Stimulated activated CD8-positive, alpha-beta memory T cell treated with anti-CD3 and anti-CD28 coated beads, Interleukin-7, amount 100 ng/mL, for 1 hour (primary cell): ENCODE measurements at places on chromosomes 2 and 18.

DNA sequence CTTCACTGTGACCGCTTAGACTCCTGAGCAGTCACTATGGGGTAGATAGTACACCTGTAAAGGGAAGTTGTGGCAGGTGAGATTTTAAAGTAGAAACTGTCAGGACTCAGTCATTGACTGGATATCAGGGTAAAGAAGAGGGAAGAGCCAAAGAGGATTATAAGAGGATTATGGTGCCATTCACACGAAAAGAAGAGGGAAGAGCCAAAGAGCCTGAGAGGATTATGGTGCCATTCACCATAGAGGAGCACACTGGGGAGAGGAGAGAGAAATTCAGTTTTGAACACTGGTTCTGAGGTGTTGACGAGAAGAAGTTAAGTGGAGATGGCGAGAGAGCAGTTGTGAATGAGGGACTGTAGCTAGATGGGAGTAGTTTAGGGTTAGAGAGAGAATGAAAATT lies 16.9 kb upstream of the KCNJ13 start:
- no peak for DNase-seq

DNA sequence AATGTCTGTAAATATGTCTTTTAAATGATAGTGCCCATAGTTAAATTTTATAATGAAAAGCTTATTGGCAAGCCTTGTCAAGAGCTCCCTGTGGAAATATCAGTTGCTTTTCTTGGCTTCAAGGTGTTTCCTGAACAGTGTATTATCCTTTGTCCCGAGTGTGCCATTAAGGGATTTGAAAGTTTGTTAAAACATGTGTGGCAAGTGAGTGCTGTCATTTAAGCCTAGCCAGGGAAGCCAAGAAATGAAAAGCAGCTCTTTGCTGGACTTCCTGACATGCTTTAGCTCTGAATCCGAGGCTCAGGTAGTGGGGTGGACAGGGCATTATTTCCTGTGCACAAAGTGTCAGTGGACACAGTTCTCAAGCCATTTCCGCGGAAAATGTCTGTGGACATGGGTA lies 111.5 kb downstream of the DIS3L2 start:
- no peak for DNase-seq

DNA sequence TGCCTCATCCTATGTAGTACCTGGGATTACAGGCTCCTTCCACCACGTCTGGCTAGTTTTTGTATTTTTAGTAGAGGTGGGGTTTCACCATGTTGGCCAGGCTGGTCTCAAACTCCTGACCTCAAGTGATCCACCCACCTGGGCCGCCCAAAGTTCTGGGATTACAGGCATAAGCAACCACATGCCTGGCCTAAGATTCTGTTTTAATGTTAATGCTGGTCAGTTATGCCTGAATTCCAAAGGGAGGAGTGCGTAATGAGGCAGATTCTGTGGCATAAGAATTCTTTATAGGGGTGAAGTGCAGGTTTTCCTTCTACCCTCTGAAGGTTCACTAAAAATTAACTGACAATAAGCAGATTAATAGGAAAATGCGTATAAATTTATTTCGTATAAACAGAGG lies 1343.8 kb upstream of the LRRTM1 start:
- no peak for DNase-seq

- DNase-seq = no peak
Measured at GRCh38 chr2:142867136-142867535, 10.3 kb upstream of the KYNU start.

- DNase-seq = no peak
Measured at GRCh38 chr2:57160976-57161375, 885.6 kb upstream of the VRK2 start.

DNA sequence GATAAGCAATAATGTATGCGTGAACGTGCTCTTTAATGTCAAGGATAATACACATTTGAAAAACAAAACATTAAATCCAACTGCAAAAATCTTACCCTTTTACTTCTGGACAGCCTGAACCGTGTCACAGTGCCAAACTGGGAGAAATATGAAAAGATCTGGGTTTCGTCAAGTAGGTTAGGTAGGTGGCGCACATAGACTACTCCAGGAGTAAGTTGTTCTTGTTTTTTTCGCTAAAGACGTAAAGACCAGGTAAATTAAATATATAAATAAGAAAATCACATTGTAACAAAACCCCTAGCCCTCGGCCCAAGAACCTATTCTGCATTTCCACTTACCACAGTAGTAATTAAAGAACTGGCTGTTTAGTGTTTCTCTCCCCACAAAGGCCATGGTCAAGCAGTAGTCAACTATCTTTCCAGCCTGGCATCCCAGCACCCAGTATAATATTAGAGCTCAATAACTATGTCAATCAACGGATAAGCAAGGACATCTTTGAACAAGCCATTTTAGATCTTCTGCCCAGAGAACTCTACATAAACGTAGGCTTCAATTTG lies 1.1 kb downstream of the NIFK start:
- no peak for DNase-seq

DNA sequence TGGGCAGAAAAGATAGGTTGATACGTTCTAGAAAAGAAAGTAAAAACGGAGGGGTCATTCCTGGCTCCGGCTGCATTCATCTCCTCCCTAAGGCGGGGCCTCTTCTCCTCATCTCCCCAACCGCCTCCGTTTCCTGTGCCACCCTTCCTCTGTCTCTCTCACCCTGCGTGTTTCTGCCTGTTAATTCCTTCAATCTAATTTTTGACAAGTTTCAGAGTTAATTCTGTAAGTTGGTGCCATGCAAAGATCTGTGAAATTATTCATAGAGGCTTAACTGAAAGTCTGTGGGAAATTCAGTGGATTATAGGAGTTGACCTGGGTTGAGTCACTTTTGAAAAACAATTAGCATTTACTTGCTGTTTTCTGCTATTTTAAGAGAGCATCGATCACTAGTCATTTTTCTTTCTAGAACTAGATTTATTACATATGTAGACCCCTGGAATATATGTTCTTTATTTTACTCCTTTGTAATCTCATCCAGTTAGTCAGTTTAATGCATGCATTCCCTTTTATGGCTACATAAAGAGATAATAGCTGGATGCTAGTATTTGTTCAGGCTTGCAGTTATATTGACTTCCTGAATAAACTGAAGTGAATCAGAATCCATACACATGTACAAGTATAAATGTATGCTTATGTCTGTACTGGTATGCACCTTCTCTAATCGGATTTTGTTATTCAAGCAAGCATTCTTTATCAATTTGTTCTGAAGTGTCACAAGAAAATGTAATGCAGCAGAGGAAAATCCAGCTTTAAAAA lies 91.1 kb downstream of the EML6 start:
- no peak for DNase-seq

DNA sequence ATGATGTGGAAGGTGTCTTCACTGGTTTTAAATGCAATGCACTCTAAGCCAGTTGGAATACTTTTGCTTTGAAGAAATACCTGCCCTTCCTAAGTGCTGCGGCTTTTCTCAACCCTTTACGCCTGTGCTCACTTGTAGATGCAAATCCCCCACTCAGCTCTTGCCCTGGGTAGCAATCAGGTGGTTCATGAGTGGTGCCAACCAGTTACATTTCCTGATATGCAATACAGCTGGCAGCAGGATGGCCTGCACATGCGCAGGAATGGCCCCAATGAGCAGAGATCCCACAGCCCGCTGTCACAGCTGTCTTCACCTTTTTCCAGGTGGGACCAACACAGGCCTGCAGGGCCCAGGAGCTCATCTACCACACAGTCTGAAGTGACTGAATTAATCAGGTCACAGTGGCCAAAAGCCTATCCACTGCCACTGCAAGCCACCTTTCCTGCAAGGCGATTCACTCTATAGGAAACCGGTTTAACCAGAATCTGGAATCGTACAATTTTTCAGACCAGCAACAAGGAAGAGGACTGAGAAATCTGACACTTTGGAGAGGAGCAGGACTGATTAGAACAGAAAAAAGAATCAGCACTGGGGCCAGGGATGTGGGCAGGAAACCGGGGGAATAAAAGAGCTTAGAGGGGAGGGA lies 247.8 kb downstream of the MYT1L start:
- DNase-seq = no peak

DNA sequence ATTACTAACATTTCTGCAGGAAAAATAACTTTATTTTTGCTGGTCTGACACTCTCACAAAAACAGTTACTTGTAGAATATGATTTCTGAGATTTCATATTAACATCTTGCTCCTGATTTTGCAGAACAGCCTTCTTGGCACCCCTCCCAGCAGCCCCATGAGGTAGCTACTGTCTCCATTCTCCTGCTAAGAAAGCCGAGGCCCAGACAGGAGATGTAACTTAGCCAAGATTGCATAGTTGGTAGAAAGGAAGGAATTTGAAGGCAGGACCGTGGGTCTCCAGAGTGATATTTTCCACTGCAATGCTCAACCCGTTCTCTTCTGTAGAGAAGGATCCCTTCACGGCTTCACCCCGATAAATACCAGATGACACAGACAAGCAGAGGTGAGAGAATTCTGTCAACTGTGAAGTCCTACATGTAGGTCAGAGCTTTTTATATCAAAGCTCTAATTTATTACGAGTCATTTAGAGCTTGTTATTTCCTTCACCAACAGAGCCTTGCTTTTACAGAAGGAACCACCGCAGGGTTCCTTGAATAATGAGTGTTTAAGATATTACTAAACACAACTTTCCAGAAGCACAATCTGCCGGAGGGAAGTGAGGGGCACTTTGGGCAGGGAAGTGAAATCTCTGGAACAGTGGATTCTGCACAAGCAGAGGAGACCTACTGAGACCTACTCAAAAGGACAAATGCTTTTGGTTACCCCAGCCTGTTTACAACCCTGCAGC lies 48.0 kb upstream of the MYCN start:
- DNase-seq = no peak

- no peak for DNase-seq
Measured at GRCh38 chr2:106076941-106077340, 117.2 kb downstream of the UXS1 start.

- no peak for DNase-seq
Measured at GRCh38 chr2:41775366-41776025, 272.3 kb upstream of the PKDCC start.

GRCh38 chr2:231159306-231159705 lies 34.5 kb upstream of the HTR2B start:
- DNase-seq = no peak

DNA sequence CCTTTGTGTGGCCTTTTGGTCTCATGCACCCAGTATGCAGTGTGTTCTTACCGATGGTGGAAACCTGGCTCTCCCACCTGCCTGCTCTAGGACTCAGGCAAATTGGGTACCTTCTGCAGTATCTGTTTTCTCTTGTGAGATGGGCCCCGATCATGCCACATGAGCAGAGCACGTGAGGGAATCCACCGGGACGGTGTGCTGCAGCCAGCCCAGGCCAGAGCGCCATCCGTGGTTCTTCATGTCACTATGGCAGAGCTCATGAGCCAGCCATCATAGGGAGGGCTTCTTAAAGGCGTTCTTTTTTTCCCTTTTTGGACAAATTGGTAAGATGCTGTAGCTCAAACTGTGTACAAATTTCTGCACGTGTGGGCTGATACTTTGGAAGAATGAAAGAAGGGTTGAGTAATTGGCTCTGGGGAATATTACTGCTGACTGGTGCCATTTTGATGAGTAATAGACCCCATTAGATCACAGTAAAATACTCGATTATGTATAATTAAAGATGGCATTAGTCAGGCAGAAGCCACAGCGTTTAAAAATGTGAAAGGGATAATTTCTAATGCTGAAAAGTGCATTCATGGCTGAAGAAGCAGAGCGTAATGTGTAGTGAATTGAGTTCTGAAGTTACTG lies 19.2 kb downstream of the SH3RF3 start:
- DNase-seq = no peak

GRCh38 chr2:115369400-115369799 lies 927.0 kb downstream of the DPP10 start:
- no peak for DNase-seq

DNA sequence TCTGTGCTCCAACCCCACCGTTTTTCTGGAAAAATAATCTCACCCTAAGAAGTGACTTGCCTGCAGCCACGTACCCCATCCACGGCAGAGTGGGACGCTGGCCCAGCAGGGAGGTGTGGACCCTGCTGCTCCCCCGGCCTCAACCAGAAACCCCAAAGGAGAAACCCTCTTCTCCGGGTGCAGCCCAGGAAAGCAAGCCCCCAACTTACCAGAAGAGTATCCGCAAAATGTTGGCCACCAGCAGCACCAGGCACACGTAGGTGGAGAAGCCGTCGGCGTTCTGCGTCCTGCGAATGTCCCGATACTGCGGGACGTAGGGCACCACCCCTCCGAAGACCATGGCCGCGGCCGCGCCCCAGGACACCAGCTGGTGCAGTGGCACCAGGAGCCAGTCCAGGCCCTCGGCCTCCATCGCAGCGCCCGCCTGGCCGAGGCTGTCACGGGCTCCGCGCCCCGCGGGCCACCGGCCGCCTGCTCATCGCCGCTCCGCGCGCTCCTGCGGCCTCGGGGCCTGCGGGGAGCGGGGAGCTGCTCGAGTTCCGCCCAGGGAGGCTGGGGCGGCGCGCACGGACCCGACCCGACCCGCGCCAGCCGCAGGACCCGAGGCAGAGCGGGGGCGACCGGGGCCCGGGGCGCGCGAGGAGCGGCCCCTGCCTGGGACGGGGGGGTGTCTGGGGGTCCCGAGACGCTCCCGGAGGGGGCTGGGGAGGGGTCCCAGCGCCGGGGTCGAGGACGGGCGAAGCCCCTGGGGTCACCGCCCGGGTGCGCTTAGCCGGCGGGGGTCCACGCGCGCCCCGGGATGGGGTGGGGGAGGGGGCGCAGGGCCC lies 725 bp downstream of the SLC66A2 start:
- DNase-seq = no peak

- no peak for DNase-seq
Measured at GRCh38 chr2:231936491-231936890, 10.3 kb upstream of the NPPC start.

GRCh38 chr2:237968048-237968862 lies 1.4 kb downstream of the UBE2F start:
- DNase-seq = no peak

- no peak for DNase-seq
Measured at GRCh38 chr2:33477473-33478468, 1.3 kb downstream of the RASGRP3 start.

DNA sequence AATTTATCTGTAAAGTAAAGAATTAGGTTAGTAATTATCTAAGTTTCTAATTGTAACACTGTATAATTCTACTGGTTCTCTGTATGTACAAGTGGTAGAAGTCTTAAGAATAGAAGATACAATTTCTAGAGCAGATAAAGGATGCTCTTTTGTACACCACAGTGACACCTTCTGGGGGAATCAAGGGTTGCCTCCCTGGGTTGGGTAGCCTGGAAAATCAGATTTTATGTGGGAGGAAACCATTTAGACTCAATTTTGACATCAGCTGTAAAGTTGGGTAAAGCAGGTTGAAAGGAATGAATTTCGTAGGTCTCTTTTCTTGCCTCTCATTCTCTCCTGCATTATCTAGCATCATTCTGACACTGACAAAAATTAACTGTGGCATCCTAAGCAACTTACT lies 354.8 kb downstream of the DCC start:
- DNase-seq = no peak

- no peak for DNase-seq
Measured at GRCh38 chr2:160322320-160322719, 122.2 kb upstream of the ITGB6 start.

- DNase-seq = no peak
Measured at GRCh38 chr2:187547353-187547979, 6.8 kb downstream of the TFPI start.
